ENCODE measurements at places on chromosomes 13 and 19.

GRCh38 chr19:11159598-11160439, 4.2 kb upstream of the SPC24 start:
- DNase-seq: no peak

GRCh38 chr13:99442273-99442895, 58.9 kb upstream of the TM9SF2 start:
- DNase-seq: no peak

DNA sequence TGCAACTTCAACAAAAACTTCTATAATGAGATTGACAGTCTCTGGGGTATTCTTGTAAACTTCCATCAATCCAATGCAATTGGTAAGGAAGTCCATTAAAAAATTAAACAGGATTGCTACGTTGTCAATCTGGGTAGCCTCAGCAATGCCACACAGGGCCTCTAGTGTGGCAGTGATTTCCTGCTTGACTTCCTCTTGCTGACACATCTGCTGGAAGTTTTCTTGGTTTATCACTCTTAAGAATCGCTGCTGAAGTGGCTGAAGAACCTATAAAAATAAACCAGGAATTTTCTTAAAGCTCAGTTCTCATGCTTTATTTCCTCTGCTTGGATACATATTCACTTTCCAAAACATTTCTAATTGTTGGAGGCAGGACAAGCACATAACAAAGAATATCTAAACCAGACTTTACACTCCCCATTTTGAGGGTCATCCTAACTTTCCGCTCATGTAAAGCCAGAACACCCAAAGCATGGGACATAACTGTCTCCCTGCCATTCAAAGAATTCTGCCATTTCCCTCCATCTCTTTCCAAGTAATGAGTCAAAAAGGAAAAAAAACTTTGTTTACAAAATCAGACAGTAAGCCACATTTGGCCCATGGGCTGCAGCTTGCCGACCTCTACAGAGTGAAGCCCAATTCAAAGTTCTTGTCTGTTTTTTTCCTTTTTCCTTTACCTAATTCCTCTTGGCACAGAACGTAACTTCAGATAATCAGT, 23.2 kb upstream of the EEF1AKMT1 start:
- DNase-seq: no peak

GRCh38 chr13:22828081-22828480, 352.7 kb upstream of the SGCG start:
- DNase-seq: no peak

- DNase-seq: no peak
Measured at GRCh38 chr19:45821103-45821521, 6.0 kb upstream of the RSPH6A start.

DNA sequence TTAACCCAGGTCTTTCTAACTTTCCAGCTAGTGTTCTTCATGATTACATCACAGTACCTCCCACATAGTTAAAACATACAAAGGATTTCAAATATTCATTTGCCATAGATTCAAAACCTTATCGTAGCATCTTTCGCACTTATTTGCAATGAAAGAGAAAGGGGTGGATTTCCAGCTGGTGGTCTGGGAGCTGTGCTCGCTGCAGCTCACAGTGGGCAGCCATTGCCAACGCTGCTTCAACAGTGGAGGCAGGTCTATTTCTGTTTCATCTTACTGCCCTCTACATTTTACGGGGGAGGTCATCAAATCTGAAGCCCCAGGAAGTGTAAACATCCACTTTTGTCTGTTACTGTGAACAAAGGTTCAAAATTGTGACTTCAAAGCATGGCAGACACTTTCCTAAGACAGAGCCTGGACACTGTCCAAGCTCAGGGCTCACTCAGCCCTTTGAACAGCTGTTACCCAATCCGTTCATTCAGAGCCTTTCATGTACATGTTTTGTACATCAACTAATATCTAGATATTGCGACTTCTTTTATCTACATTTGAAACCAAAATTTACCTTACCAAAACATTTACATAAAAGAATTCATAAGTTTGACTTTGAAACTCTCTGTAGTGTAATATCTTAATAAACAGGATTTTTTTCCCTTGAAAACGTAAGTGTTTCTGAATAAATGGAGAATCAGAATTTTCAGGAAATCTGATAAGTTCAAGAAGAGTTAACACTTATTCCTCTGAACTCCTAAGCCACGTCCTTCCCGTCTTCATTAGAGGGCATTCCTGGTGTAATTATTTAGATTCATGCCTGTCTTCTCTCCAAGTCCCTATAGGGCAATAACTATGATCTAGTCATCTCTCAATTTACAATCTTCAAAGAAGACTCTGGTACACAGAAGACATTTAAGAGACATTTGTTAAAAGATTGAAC, 25.1 kb downstream of the STARD13 start:
- DNase-seq: no peak

GRCh38 chr19:19514215-19514657, 1.1 kb downstream of the TSSK6 start:
- DNase-seq: no peak

DNA sequence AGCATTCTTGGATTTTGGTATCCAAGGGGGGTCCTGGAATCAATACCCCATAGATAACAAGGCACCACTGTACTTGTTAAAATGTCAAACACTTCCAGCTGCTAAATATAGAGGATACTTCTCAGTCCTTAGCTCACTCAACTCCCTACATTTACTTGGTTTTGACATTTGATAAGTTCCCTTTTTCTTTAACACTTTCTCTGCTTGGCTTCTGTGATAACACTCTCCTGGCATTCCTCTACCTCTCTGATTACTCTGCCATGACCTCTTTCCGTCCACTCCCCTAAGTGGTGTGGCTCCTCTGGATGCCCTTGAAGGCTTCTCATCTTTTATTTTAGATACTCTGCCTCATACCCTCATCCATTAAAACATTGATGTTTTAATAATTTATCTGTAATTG, 65.2 kb downstream of the MICU2 start:
- no peak for DNase-seq

- no peak for DNase-seq
Measured at GRCh38 chr13:21010621-21011020, 50.8 kb downstream of the LATS2 start.

- DNase-seq: no peak
Measured at GRCh38 chr19:10430505-10431253, 10.3 kb downstream of the PDE4A start.

DNA sequence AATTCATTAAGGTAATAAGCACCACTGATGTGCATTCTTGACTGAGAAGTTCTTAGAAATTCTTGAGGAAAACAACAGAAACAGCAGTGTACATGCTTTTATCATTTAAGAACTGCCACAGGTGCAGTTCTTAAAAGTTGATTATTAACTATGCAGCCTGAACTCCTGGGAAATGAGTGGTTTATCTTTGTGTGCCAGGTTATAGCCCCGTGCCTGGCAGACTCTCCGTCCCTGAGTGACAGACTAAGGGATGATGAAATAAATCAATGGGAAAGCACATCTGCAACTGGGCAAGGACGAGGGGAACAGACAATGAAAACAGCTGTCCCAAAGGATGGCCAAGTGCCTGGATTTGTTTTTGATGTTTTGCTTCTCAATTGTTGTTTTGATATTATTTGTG, 84.4 kb upstream of the SPATA13 start:
- no peak for DNase-seq

DNA sequence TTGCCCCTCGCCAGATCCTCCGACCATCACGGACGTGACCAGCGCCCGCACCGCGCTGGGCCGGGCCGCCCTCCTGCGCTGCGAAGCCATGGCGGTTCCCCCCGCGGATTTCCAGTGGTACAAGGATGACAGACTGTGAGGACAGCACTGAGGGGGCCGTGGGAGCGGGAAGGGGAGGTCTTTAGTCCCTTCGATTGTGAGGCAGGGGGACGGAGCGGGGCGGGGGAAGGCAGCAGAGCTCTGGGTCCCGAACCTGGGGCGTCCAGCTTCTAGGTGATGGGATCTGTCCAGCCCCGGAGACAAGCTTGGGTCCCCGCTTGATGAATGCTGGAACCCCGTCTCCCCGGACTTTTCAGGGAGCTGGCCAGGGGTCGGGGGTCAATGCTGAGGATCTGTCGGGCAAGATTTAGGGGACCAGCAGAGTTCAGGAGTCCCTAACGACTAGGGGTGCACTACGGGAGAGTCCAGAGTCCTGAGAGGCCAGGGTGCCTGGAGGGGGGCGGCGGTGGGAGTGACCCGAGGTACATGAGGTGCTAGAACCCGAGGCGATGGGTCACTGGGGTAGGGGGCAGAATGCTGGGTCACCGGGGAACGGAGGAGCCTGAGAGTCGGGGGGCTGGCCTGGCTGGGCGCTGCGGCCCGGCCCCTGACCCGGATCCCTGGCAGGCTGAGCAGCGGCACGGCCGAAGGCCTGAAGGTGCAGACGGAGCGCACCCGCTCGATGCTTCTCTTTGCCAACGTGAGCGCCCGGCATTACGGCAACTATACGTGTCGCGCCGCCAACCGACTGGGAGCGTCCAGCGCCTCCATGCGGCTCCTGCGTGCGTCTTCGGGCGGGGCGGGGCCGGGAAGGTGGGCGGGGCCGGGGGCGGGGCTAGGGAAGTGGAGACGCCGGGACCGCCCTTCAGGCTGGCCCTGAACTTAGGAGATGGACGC, 14.6 kb downstream of the VSIG10L start:
- DNase-seq: no peak

- no peak for DNase-seq
Measured at GRCh38 chr13:22765547-22765946, 415.2 kb upstream of the SGCG start.

GRCh38 chr13:106115081-106115480, 420.4 kb downstream of the EFNB2 start:
- DNase-seq: no peak

DNA sequence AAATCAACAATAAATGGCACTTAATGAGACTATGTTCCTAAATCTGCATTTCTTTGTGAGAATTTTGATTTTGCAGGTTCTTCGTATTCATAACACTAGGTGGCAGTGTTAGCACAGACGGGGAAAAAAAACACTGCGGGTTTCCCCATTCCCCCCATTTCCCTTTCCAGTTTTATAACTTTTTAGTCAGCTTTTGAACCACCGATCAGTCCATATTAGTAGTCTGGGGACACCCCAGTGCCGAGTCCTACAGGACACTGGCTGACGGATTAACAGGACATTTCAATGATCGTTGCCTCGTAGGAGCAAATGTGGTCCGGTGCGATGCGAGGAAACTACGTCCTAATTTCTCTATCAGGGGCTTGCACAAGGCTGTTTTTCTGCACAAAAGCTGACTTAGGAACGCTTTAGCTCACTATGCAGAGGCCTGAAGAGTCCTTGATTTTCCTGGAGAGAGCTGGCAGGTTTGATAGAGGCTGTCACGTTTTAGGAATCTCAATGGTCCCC, 234.3 kb downstream of the LMO7 start:
- no peak for DNase-seq

GRCh38 chr13:28041031-28041461, 52.6 kb upstream of the URAD start:
- DNase-seq: no peak

DNA sequence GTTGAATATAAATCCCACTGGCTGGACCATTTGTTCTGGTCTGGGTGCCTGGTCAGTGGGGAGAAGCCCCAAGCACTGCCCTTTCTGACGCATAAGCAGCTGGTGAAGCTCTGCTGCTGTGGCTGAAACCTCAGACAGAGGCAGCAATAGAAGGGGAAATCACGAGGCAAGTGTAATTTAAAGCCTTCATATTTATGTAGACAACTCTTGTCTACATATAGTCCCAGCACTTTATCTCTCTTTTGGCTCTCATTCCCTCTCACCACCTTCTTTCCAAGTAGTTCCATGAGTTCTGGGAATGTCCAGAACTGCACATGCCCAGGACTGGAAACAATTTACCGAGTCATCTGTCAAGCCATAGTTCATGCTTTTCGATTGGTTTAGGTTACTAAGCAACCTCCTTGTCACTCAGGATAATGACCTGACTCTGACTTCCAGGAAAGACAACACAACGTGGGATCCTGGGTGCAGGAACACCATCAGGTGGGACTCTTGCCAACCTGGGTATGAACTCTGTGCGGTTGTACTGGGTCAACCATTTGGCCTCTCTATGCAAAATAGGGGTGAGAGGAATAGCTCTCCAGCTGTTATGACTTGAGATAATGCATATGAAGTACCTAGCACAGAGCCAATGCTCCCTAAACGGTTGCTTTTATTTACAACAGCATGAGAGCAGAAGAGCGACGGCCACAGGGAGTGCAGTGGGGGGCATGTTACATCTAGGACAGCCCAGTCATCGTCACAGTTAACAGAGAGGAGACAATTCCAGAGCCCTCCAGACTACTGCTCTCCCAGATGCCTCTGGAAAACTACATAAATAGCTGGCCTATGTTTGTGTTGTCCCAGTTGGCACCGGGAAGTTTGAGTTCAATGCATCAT, 321.9 kb downstream of the FOXO1 start:
- no peak for DNase-seq

DNA sequence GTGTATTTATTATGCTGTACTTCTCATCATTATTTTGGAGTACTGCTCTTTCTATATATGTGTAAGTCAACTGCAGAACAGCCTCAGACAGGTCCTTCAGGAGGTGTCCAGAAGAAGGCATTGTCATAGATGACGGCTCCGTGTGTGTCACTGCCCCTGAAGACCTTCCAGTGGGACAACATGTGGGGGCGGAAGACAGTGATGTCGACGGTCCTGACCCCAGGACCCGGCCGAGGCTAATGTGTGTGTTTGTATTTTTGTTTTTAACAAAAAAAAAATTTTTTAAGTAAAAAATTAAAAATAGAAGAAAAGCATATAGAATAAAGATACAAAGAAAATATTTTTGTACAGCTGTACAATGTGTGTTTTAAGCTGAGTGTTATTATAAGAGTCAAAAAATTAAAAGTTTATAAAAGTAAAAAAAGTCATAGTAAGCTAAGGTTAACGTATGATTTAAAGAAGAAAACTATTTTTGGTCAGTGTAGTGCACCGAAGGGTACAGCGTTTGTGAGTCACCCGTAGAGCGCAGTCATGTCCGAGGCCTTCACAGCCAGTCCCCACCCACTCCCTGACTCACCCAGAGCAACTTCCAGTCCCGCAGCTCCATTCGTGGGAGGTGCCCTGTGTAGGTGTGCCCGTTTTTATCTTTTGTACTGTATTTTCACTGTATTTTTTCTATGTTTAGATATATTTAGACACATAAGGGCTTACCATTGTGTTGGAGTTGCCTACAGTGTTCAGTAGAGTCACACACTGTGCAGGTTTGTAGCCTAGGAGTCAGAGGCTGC, 42.2 kb upstream of the SPACA7 start:
- DNase-seq: no peak

DNA sequence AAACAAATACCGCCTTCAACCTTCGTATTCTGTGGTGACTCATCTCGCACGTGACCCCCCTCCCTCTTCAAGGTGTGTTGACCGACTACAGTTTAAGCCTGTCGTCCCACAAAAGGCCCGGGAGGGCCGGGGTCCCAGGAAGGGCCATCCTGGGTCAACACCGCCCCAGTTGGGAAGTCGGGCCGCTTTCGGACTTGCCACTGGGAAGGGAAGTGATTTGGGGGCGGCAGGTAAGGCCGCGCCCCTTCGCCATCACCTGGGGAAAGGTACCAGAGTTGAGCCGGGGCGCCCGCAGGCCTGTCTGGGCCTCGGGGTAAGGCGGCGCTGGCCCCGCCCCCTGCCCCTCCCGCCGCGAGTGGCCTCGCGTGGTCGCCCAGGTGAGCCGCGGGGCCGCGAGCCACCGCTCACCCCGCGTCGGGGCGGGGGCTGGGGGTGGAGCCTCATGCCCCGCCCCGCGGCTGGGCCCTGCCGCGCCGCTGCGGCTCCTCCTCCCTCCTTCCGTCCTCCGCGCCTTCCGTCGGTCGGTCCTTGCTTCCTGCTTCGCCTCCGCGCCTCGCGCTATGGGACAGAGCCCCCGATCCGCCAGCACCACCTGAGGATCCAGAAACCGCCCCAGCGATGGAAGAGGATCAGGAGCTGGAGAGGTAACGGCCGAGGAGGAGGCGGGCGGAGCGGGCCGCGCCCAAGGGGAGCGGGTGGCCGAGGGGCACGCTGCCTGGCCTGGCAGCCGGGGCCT, at the start of gene POLR1D:
TSS of gene POLR1D (plus strand) at position 527 of the 736 bp plus-strand sequence. CDS start at position 619, 92 bp downstream.
- peak; percentile 65 for DNase-seq
